Muscle of back (tissue), 13 donors: ENCODE measurements at places on chromosomes 12 and 14.

DNA sequence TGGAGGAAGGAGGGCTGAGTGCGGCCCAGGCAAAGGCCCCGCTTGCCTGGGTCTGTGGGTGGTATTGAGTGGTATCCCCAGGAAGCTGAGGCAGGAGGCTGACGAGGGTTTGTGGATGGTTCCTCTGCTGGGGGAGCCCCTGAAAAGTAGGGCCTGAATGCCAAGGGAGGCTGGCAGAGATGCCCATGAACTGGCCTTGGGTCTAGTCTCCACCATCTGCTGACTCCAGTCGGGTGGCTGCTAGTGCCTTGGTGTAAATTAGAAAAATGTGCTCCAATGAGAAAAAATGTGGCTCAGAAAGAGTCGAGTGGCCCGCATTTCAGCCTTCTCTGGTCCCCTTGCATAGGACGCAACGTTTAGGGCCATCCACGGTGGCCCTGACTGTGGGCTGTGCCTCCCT, 181.2 kb upstream of the PRMT8 start:
- DNase-seq: no peak

DNA sequence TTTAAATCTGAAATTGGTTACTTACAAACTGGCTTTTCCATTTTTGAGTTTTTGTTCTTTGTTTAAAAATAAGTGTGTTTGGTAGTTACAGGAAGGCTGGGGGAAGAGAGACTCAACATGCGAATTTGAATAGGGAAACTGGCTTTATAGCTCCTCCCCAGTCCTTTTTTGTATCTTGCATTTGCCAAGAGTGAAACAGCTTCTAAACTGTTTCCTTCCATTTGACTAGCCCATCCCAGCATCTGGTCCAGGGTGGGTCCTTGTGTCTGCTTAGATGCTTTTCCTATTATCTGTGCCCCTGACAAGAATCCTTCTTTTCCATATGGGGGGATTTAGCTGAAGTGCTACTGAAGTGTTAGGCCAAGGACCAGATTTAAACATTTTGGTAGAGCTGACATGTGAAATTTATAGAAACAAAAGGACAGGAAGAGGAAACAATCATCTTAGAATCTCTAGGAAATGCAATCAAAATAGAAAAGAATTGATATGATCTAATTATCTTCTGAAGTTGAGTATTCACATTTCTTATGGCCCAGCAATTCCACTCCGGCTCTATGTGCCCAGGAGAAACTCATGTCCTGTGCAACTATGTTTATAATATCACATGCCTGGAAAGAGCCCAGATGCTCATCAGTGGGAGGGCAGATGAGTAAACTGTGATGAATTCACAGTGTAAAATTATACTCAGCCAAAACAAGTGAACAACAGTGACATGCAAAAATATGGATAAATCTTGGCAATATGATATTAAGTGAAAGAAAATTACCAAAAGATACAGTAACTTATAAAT, 7.4 kb downstream of the SMOC1 start:
- DNase-seq: no peak

GRCh38 chr12:123253641-123254459, 17.8 kb downstream of the CDK2AP1 start:
- no peak for DNase-seq

GRCh38 chr12:109645194-109645593, 68.4 kb upstream of the FAM222A start:
- no peak for DNase-seq

DNA sequence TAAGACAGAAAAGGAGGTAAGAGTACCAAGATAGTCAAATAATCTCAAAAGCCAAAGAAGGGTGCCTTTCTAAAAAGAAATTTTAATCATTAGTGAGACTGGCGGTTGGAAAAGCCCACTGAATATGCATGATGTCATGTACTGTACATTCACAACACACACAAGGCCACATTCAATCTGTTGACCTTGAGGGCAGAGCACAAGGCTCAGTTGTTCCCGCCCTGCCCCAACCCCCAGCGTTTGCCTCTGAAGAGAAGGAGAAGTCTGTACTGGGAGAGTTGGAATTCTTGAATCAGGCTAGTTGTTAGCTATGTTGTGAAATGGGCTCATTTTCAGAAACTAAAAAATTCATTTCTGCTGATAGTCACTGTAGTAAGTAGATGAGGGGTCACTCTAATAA, 50.2 kb upstream of the NID2 start:
- DNase-seq: no peak

- DNase-seq: peak; percentile 41
Measured at GRCh38 chr14:21711360-21711961, 37.8 kb upstream of the OR4E1 start.
